Astrocyte of the spinal cord (primary cell): ENCODE measurements at places on chromosomes 4 and X.

GRCh38 chr4:40909363-40909876 lies 159.7 kb downstream of the NSUN7 start:
- peak; percentile 77 for DNase-seq

- DNase-seq, result peak; percentile 13
Measured at GRCh38 chr4:4859799-4860599, 534 bp downstream of the MSX1 start.

- DNase-seq, result peak; percentile 88
Measured at GRCh38 chr4:17103231-17103630, 204.8 kb upstream of the LDB2 start.

- DNase-seq, result no peak
Measured at GRCh38 chrX:340641-341423, 22.2 kb upstream of the GTPBP6 start.

GRCh38 chrX:123475068-123475724 lies 257.7 kb downstream of the THOC2 start:
- no peak for DNase-seq

DNA sequence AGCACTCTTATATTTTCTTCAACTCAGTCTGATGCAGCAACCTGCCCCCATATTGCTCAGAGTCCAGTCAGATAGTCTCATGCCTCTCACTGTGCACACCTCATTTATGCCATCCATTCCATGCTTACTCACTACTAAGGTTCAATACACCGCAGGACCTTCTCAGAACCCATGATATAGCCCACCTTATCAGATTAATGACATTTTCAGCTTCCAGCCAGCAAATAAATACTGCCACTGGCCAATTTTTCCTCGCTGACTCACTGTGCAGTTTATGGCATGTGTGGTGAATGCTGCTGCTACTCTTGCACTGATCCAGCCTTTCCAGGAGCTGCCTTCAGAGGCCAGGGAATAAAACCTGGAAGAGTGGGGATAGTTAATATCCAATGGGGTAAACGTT lies 380.6 kb upstream of the SPOCK3 start:
- peak; percentile 44 for DNase-seq

DNA sequence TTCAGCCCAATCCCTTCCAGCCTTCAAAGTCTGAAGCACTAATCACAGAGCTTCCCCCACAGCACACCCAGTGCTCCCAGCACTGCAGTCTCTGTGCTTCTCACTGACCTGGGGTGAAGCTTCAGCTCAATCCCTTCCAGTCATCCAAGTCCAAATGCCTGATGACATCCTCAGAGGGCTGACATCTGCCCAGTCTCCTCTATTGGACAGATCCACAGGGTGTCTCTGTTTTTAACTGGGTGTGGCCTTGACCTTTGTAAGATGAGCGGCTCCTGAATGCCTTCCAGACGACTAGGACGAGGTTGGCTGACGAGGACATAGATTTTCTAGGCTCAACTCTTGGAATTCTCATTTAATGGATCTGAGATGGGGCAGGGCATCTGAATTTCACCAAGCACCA lies 7.6 kb upstream of the SLC2A9 start:
- DNase-seq, result no peak

- DNase-seq, result peak; percentile 23
Measured at GRCh38 chr4:170025523-170026252, 507 bp downstream of the MFAP3L start.

- DNase-seq, result no peak
Measured at GRCh38 chr4:52372269-52372668, 286.8 kb downstream of the USP46 start.

GRCh38 chr4:181564625-181565024 lies 678.6 kb upstream of the TENM3 start:
- no peak for DNase-seq

- no peak for DNase-seq
Measured at GRCh38 chr4:158299459-158300007, 89.2 kb downstream of the TMEM144 start.

DNA sequence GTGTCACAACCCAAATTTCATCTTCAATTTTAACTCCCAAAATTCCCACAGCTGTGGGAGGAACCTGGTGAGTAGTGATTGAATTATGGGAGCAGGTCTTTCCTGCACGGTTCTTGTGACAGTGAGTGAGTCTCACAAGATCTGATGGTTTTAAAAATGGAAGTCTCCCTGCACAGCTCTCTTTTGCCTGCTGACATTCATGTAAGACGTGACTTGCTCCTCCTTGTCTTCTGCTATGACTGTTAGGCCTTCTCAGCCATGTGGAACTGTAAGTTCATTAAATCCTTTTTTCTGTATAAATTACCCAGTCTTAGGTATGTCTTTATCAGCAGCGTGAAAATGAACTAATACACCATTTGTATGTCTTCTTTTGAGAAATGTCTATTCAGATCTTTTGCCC lies 13.0 kb upstream of the BLTP1 start:
- no peak for DNase-seq

DNA sequence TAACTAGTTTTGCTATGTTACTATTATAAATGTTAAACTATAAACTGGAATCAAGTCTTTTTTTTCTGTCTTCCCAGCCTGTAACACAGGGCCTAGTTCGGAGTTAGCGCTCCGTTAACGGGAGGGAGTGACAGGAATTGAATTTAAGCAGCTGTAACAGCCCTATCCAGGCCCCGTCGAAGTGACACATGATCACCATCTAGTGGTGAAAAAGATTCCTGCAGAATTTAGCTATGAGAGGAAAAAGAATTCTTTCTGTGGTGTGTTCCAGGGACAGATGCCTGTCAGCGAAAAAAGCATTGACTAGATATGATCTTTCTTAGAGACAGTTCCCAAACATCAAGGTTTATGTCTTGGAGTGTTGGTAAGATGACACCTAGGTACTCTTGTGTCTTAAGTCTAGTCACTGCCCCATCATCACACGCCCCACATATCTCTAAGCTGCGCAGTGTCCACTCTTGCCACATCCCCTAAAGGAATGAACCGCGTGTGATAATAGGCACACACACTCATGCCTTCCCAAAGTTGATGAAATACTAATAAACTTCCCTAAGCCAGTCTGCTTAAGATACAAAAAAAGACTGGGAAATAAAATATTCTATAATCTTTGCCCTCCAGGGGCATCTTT lies 2.1 kb downstream of the GAB3 start:
- DNase-seq, result peak; percentile 60

- DNase-seq, result no peak
Measured at GRCh38 chrX:20231598-20231997, 35.1 kb downstream of the RPS6KA3 start.

DNA sequence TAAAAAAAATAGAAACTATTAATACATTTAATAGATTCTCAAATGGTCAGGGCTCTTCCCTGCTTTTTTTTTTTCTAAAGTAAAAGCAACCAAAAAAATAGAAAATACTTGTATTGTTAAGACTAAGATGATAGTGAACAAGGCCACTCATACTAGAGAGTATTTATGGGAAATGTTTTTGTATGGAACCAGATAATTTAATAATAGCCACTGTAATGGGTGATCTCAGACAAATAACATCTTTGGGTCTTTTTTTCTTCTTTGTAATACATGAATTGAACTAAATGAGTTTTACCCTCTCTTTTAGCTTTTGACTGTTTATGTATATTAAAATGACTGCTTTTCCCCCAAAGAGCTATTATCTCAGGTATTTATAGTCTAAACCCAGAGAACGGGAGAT lies 92.1 kb upstream of the ELOVL6 start:
- no peak for DNase-seq

GRCh38 chrX:136199365-136199764 lies 51.8 kb downstream of the MAP7D3 start:
- DNase-seq, result no peak

- no peak for DNase-seq
Measured at GRCh38 chr4:15042529-15043167, 40.4 kb downstream of the CPEB2 start.

DNA sequence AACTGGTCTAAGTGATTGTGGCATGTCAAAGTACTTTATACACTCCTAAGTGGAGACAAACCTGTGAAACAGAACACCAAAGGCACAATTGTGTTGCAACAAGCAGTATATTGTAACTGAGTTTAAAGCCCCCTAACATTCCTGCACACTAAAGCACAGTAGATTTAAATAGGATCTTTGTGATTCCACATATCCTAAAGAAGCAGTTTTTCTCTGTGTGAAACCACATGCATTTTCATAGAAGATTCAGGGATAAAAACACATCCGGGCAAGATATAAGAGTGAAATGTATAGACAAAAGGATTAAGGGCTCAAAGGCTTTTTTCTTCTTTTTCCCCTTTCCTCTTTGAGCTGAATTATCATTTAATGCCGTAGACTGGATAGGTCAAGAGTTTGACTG lies 82.2 kb downstream of the ANK2 start:
- no peak for DNase-seq

- DNase-seq, result peak; percentile 42
Measured at GRCh38 chr4:88008122-88008742, 797 bp downstream of the PKD2 start.

DNA sequence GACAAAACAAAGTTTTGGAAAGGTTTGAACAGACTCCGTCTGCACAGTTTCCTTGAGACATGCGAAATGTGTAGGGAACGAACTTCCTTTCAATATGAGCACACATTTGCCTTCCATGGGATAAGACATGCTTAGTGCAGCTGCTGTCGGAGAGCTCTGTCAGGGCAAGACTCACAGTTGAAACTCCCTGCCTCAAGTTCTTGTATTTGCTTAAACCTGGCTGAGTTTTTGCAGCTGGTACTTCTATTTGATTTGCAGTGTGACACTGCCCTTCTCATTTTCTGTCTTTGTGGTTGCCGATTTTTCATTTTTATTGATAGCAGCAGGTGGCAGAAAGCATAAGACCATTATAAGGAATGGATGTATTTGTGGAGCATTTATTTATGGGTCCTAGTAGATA lies 18.2 kb upstream of the RHOH start:
- no peak for DNase-seq

- DNase-seq, result no peak
Measured at GRCh38 chr4:85939595-85939994, 420.3 kb downstream of the MAPK10 start.
